ENCODE measurements at places on chromosomes 1 and 21.

DNA sequence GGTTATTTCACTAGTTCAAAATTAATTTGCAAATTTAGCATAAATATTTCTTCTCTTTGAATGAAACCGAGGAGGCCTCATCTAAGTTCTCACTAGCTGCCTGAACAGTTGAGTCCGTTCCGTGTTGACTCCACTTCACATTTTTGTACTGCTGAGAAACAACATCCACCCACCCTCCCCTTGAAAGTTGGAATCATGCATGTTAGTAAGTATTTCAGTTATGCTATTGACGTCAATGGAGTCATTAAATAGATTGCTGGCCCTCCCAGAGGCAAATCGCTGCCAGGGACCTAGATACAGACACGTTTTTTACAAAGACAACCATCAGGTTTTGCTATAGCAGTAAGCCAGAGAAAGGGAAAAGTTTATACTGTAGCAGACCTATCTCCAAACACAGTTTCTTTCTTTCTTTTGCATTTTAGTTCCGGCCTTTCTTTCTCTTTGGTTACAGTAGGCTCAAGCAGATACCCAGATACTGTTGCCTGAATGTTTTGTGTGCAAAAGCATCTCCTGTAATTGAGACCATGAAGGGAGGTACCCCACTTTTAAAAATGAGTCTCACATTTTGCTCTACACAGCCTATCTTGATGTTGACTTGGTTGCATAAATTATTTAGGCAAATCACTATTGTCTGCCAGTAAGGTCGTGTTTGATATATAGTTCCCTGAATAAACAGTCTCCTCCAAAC lies 262.6 kb upstream of the SGIP1 start:
- DNase-seq = no peak
- peak overlapping the region; percentile 96 for H3K27ac ChIP-seq
- no peak overlapping the region for H3K4me3 ChIP-seq
- H3K4me1 ChIP-seq = peaks cover 43% of the 10 kb centered on the region

- H3K4me3 ChIP-seq = no peak overlapping the region
- DNase-seq = no peak
- H3K27ac ChIP-seq = no peak overlapping the region
- H3K27me3 ChIP-seq = peaks cover 5% of the 10 kb centered on the region
Measured at GRCh38 chr1:201718346-201719202, 110.4 kb upstream of the IPO9 start.

DNA sequence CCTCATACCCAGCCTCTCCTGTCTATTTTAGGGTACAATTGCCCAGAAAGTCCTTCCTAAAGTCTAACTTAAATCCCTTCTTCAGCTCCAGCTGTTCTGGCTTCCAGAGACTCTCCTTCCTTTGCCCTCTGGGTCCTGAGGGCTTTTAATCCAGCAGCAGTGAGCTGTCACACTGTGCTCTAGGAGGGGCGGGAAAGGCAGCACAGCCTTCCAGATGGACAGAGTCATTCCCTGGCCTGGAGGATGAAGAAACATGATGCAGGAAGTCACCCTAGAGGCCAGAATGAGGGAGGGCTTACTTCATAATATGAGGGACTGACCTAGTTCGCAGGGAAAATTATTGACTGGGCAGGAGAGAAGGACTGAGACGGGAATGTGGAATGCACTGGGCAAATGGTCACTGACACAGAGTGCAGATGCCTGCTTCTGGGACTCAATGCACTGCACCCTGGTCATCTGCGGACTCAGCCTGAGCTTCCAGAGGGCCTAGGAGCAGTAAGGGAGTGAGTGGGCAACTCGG lies 1.3 kb downstream of the SH2D2A start:
- H3K4me1 ChIP-seq = peaks cover 71% of the 10 kb centered on the region
- H3K4me3 ChIP-seq = peak overlapping the region; percentile 95
- no peaks in the 10 kb centered on the region for H3K27me3 ChIP-seq
- DNase-seq = no peak

GRCh38 chr1:202130297-202130721 lies 7.6 kb downstream of the GPR37L1 start:
- no peak for DNase-seq
- no peak overlapping the region for H3K4me3 ChIP-seq
- H3K27ac ChIP-seq = no peak overlapping the region
- no peaks in the 10 kb centered on the region for H3K4me1 ChIP-seq
- no peaks in the 10 kb centered on the region for H3K36me3 ChIP-seq
- no peaks in the 10 kb centered on the region for H3K27me3 ChIP-seq
